NCI-H226 (cell line): ENCODE measurements at places on chromosomes 4 and X.

DNA sequence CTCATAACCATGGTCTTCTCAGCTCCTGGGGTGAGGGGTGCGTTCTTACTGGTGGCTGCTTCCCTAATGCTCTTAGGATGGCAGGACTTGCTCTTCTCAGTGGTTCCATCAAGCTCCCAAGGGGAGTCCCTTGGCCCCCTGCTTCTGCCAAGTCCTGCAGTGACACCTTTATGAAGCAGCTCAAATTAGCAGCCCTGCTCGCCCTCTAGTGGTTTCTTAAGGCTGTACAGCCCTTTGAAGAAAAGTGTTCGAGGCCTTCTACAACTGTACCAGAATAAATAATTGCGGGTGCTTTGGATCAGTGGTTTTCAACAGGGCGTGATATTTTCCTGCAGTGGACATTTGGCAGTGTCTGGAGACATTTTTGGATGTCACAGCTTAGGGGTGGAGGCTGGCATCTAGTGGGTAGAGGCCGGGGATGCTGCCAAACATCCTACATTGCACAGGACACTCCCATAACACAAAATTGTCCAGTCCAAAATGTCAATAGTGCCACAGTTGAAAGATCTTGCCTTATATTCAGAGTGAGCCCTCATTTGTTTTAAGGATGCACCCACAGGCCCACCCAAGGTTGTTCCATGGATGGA lies 204.7 kb upstream of the S100G start:
- DNase-seq: no peak

DNA sequence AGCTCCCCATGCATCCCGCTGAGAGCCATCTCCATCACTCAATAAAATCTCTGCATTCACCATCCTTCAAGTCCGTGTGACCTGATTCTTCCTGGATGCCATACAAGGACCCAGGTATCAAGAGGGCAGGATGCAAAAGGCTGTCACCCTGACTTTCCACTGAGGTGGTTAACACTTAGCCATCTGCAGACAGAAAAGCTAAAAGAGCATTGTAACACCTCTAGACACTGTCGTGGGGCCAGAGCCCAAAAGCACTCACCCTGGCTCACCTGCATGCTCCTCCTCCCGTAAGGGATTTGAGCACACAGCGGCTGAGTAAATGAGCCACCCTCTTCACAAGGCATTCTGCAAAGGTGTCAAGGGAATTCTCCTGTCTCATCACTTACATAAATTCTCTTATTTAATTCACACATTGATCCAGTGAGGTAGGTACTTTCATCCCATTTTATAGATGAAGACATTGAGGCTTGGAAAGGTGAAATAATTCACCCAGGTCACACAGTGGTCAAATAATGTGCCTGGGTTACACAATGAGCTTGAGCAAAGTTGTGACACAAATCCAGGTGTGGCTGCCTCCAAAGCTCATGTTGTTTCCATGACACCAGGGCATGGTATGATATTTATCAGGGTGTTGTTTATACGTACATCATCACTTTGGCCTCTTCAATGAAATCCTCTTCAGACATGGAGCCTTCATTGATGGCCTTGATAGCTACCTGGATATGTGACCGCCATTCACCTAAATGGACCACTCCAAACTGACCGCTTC lies 48.0 kb downstream of the TXK start:
- no peak for DNase-seq

DNA sequence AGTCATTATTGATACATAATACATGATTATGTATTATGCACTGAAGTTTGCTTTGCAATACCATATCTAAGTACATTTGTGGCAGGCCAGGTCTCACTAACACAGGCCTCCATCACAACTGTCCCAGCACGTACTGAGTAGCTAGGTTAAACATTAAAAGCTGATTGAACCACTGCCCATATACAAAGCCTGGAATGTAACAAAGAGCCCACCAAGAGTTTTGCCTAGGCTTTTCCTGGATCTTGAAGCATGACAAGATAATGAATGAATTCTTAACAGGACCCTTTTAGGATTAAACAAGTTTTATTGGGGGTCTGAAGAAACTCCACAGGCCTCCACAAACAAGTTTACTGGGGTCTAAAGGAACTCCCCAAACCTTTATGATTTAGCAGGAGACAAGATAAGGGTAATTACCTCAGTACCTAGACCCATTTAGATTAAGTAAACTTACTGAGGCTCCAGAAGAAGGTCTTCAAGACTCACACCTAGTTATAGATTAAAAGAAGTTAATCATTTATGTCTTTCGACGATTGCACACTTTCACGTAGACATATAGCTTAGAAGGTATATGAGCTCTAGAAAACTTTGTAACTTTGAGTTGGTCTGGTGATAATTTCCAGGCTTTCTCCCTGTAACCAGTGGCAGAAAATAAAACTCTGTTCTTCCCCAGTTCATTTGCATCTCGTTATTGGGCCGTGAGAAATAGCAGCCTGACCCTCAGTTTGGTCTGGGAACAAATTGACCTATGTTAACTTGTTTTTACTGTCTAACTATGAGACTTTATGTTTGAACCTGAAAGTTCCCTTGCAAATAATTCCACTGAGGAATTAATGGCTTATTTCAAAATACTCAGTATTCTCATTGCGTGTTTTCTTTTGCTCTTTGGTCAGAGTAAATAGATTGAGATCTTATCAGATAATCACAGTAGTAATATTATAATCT lies 84.8 kb downstream of the PHEX start:
- no peak for DNase-seq

- DNase-seq: no peak
Observed at GRCh38 chr4:88690355-88690754, 7.3 kb downstream of the NAP1L5 start.

DNA sequence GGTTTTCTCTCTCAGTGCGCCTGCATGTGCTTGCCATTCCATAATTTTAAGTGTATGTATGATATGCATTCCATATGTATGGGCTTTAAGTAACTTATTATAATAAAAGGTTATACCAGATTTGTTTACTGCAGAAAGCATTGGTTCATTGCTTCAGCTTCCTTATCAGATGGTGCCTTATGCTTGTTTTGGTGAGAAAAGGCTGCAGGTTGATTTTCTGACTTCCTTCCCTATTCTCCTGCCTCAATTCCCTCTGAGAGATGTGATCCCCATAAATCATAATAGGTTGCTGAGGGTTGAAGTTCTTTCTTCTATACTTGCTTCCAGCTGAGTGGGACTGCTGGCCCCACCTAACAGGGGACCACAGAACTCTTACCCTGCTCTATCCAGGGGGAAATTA lies 10.3 kb upstream of the CEP135 start:
- DNase-seq: no peak

GRCh38 chr4:88489100-88489761 lies 32.3 kb downstream of the HERC5 start:
- no peak for DNase-seq

- DNase-seq: no peak
Observed at GRCh38 chr4:62797221-62797620, 1597.1 kb downstream of the ADGRL3 start.

- no peak for DNase-seq
Observed at GRCh38 chrX:81304563-81304962, 102.7 kb downstream of the SH3BGRL start.

DNA sequence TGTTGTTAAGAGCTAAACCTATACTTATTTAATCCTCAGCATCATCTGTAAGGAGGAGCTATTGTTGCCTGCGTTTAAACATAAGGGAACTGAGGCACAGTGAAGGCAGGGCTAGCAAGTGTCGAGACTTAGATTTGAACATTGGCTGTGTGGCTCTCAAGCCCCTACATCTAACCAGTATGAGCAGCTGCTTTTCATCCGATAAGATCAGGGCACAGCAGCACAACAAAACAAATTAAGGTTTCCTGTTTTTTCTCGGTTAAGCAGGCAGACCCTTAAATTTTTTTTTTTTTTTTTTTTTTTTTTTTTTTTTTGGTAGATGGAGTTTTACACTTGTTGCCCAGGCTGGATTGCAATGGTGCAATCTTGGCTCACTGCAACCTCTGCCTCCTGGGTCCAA lies 35.6 kb downstream of the RAB40A start:
- DNase-seq: no peak

GRCh38 chr4:17981063-17981462 lies 40.5 kb downstream of the LCORL start:
- DNase-seq: no peak

DNA sequence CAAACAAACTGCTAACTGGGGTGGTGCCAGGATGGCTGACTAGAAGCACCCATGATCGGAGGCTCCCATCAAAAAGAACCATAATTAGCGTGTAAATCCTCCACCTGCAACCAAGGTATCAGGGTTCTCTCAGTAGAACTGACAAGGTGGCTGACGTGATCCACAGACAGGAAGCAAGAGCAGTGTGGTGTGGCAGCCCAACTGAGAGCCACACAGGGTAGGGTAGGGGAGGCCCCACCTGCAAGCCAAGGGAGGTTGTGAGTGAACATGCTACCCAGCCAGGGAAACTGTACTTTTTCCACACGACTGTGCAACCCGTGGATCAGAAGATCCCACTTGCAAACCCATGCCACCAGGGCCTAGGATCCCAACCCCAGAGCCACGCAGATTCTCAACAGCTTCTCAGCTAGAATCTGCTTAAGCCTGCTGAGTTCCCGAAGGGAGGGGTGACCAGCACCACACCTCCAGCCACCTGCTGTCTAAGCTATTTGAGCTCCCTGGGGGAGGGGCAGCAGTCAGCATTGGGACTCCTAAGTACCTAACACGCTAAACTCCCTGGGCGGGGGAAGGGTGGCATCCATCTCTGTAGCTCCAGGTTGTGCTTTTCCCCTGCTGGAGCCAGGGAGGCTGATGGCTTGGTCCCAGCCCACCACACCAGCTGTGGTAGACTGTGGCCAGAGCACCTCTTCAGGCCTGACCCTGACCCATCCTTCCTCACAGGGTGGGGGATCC lies 425.1 kb downstream of the GPM6A start:
- no peak for DNase-seq

- DNase-seq: peak; percentile 26
Observed at GRCh38 chrX:155747520-155747919, 133.6 kb upstream of the VAMP7 start.

GRCh38 chr4:113419631-113420030 lies 341.9 kb downstream of the CAMK2D start:
- DNase-seq: no peak

DNA sequence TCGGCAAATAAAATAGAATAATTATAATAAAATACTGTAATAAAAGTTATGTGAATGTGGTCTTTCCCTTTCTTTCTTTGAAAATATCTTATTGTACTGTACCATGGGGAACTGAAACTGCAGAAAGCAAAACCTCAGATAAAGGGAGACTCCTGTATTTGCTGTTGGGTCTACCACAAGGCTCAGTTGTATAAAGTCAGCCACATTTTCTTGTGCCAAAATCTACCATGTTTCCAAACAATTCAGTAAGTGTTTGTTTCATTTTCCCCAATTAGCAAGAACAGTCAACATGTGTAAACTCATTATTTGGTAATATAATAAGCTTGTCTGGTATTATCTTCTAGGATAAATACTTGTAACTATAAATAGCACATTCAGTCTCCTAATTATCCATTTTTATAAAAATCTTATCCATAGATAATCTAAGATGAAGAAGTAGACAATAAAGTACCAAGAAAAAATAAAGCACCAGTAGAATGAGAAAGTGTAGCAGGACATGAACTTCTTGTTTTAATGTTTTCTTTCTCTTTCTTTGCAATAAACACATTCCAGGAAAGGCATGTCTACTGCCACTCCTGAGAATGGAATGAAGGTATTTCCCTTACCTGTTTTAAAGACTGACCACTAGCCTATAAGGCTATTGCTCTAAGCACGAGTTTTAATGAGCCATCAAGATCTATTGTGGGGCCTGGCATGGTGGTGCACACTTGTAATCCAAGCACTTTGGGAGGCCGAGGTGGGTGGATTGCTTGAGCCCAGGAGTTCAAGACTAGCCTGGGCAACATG lies 15.0 kb upstream of the OTUD4 start:
- peak; percentile 24 for DNase-seq

GRCh38 chrX:154371789-154372300 lies 2.6 kb downstream of the FLNA start:
- DNase-seq: no peak

DNA sequence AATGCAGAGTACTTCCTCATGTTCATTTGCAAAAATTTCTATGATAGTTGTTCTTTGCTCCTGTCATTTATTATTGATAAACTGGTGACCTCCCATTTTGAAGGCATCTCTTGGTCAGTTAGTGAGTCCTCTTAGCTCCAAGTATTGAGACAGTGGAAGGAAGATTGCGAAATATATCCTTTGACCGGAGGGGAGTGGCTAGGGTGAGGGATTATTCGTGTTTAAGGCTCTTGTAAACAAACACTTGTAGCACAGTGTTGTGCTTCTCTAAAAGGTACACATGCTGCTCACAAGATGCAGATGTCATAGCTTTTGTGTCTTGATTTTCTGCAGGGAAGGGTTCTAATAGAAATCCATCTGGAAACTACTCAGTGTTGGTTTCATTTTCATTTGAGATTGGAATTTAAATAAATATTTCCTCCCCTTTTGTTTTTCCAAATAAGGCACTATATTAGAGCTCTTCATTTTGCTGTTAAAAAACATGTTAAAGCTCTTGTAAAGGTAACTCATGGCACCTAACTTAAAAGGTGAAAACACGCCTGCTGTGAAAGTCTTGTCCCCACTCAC lies 21.8 kb downstream of the TXLNG start:
- DNase-seq: peak; percentile 8

DNA sequence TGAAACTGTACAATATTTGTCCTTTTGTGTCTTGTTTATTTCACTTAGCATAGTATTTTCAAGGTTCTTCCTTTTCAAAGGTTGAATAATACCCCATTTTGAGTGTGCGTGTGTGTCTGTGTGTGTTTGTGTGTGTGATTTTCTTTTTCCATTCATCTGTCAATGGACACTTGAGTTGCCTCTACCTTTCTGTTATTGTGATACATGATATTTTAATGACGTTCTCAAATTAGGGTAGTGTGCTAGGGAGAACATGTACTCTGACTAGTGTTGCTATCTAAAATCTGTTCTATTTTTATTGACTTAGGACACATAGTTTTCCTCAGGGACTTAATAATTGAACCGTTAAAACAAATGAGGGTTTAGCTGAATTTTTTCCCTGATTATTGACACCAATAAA lies 9.9 kb downstream of the MMRN1 start:
- DNase-seq: no peak

- DNase-seq: no peak
Observed at GRCh38 chr4:60938181-60938580, 261.9 kb upstream of the ADGRL3 start.

- no peak for DNase-seq
Observed at GRCh38 chrX:78109458-78109857, 5.4 kb downstream of the PGK1 start.

DNA sequence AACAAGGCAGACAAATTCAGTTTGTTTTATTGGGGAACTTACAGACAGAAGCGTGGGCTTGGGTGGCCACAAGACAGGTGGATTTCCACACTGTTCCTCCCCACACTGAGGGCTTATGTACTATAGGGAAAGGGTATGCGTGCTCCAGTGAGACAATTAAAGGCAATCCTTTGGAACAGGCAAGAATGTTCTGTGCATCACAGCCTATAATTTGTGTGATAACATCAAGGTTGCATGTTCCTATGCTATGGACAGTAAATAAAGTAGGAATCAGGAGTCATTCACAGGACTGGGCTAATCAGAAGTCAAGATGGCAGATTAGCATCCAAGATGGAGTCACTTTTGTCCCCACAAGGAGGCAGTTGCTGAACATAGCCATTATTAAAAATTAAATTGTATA lies 84.6 kb upstream of the TRIM2 start:
- DNase-seq: no peak

- no peak for DNase-seq
Observed at GRCh38 chr4:8773124-8773931, 98.3 kb downstream of the HMX1 start.
